ENCODE measurements at places on chromosomes 4 and X.
A peak's percentile ranks its signal among the peaks of the same experiment; 100 is the strongest.

DNA sequence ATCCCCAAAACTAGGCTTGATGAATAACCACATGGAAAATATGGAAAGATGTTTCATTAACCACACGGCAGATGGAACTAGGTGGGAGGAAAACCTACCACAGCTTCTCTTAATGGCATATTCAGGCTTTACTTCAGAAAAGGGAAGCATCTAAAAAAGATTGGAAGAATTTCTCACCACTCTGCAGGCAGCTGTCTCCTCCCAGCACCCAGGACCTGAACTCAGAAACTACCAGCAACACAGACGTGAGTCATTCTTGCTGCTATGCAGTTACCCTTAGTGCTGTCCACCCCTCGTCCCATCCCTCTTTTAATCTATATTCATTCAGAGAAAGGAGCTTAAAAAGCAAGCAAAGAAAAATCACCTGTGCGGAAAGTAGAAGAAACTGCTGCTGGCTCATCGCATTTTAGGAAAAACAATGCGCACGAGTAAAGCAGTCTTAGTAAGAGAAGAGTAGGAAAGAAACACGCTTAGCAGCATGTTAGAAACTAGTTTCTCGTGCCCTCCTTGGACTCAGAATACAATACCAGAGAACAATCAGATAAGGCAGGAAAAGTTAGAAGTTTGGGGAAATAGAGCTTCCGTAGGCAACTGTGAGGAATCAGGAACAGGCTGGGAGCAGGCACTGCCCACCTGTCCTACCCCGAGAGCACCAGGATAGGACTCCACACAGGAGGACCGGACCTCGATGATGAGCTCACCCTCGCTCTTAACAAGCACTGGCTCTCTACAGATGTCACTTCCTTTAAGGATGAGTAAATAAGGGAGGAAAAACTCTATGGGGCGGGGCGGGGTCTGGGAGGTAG lies 48.1 kb upstream of the ENPP6 start:
- peak overlapping the region; percentile 51 for H3K27ac ChIP-seq
- no peak for DNase-seq
- H3K36me3 ChIP-seq: no peaks in the 10 kb centered on the region

- no peak overlapping the region for H3K27ac ChIP-seq
- H3K4me1 ChIP-seq: no peaks in the 10 kb centered on the region
- peaks cover 3% of the 10 kb centered on the region for H3K27me3 ChIP-seq
- no peak overlapping the region for H3K4me3 ChIP-seq
- no peak for DNase-seq
Measured at GRCh38 chrX:22122510-22122909, 90.4 kb downstream of the PHEX start.

GRCh38 chr4:149247164-149247563 lies 568.5 kb downstream of the IQCM start:
- no peaks in the 10 kb centered on the region for H3K36me3 ChIP-seq
- no peaks in the 10 kb centered on the region for H3K27me3 ChIP-seq
- H3K27ac ChIP-seq: no peak overlapping the region
- H3K4me3 ChIP-seq: no peak overlapping the region

- no peaks in the 10 kb centered on the region for H3K27me3 ChIP-seq
- H3K36me3 ChIP-seq: no peaks in the 10 kb centered on the region
- H3K27ac ChIP-seq: no peak overlapping the region
- H3K4me3 ChIP-seq: no peak overlapping the region
- peak; percentile 46 for DNase-seq
Measured at GRCh38 chrX:151711154-151711553, 4.7 kb upstream of the FATE1 start.

DNA sequence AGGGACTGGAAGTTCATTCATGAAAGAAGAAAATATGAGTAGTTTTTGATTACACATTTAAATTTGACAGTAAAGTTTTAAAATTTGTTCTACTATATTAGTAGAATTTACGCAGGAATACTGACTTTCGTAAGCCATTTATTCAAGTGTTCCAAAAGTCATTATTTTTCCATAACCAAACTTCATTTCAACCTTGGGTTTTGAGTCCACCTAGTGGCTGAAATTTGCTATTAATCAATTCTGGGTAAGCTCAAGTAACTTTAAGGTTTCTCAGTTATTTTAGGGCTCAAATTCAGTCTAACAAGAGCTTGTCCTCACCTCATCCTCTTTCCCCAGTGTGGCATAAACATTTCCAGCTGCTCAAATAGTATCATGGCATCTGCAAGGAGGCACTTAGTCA lies 175.4 kb downstream of the SH3BGRL start:
- no peak for DNase-seq
- H3K27ac ChIP-seq: no peak overlapping the region
- no peaks in the 10 kb centered on the region for H3K36me3 ChIP-seq

GRCh38 chr4:8891646-8892555 lies 20.3 kb upstream of the HMX1 start:
- DNase-seq: no peak
- no peaks in the 10 kb centered on the region for H3K36me3 ChIP-seq
- H3K27me3 ChIP-seq: peaks cover 68% of the 10 kb centered on the region

- no peaks in the 10 kb centered on the region for H3K36me3 ChIP-seq
- no peak overlapping the region for H3K4me3 ChIP-seq
- H3K4me1 ChIP-seq: no peaks in the 10 kb centered on the region
- no peak for DNase-seq
Measured at GRCh38 chr4:126435491-126435890, 1120.7 kb downstream of the FAT4 start.

GRCh38 chr4:75069493-75070074 lies 136.7 kb downstream of the PARM1 start:
- H3K27ac ChIP-seq: no peak overlapping the region
- H3K27me3 ChIP-seq: no peaks in the 10 kb centered on the region
- no peak overlapping the region for H3K4me3 ChIP-seq
- no peak for DNase-seq

- DNase-seq: no peak
- H3K27ac ChIP-seq: no peak overlapping the region
- H3K27me3 ChIP-seq: peaks cover 24% of the 10 kb centered on the region
- H3K36me3 ChIP-seq: no peaks in the 10 kb centered on the region
Measured at GRCh38 chr4:569958-570667, 6.0 kb downstream of the TMEM271 start.

GRCh38 chr4:26813698-26814097 lies 46.9 kb upstream of the STIM2 start:
- no peaks in the 10 kb centered on the region for H3K36me3 ChIP-seq
- H3K27ac ChIP-seq: no peak overlapping the region
- peaks cover 19% of the 10 kb centered on the region for H3K4me1 ChIP-seq
- DNase-seq: no peak
- peaks cover 12% of the 10 kb centered on the region for H3K27me3 ChIP-seq

DNA sequence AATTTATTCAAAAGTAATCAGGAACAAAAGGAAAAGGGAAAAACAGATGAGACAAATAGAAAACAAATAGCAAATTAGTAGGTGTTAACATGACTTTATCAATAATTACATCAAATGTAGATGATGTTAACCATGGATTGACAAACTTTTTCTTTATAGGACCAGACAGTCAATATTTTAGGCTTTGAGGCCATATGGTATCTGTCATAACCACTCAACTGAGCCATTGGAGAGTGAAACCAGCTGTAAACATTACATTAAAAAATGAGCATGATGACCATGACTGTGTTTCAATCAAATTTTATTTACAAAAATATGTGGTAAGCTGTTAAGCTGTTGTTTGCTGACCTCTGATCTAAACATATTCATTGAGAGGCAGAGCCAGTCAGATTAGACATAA lies 118.5 kb upstream of the NWD2 start:
- H3K27me3 ChIP-seq: no peaks in the 10 kb centered on the region
- no peak overlapping the region for H3K4me3 ChIP-seq
- H3K27ac ChIP-seq: no peak overlapping the region
- H3K4me1 ChIP-seq: no peaks in the 10 kb centered on the region
- DNase-seq: no peak

GRCh38 chr4:90171491-90171890 lies 44.3 kb downstream of the CCSER1 start:
- no peaks in the 10 kb centered on the region for H3K4me1 ChIP-seq
- H3K4me3 ChIP-seq: no peak overlapping the region
- H3K36me3 ChIP-seq: no peaks in the 10 kb centered on the region

GRCh38 chr4:86968547-86968946 lies 33.7 kb downstream of the AFF1 start:
- H3K27ac ChIP-seq: no peak overlapping the region
- no peak overlapping the region for H3K4me3 ChIP-seq
- peaks cover 53% of the 10 kb centered on the region for H3K4me1 ChIP-seq
- no peaks in the 10 kb centered on the region for H3K27me3 ChIP-seq
- no peak for DNase-seq

DNA sequence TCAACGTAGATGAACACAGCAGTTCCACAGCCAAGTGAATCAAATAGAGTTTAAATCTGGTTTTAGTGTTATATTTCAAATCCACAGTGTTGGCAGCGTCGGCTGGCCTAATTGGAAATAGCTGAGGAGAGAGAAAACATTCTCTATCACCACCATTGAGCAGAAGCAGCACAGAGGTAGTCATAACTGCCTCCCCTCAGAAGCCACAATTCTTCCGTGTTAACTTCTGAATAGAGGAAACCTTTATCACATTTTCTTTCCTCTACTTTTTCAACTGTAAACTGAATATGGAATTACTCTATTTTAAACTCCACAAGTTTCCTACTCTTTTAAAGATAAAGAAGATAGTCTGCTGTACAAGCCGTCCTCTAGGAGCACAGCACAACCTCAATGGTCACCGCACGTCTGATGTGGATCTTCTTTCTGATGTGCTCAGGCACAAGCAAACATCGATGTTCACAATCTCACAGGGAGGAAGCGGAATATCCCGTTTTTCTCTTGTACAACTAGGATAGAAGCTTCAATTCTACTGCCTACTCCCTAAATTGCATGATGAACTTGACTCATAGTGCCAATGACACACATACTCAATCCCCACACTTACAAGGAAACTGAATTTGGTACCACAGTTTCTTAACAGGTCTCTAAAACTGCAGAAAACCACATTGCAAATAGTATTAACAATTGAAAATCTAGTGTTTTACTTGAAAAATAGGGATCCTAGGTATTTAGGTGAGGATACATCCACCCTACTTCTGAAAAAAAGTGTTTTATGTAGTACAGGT lies 217.8 kb upstream of the ETNPPL start:
- H3K4me3 ChIP-seq: no peak overlapping the region
- DNase-seq: no peak

- no peak for DNase-seq
- H3K4me3 ChIP-seq: peak overlapping the region; percentile 3
- H3K36me3 ChIP-seq: no peaks in the 10 kb centered on the region
- H3K27me3 ChIP-seq: no peaks in the 10 kb centered on the region
Measured at GRCh38 chr4:138405934-138406567, 163.9 kb upstream of the SLC7A11 start.

DNA sequence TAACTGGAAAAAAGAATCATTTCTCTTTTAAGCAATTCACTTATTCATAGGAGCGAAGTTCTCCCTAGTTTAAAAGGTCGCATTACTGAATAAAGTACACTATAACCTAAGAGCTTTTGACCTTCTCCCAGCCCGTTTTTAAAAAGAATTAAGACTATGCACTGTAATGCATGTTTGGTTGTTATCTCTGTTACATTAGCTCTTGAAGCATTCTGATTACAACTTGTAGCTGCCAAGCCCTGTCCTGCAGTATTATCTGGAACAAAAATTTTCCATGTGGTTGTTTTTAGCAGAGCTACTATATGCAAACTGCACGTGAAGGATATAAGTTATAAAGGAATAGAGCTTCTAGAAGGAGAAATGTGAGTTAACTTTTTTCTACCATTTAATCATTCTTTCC lies 8.1 kb downstream of the GAB1 start:
- no peaks in the 10 kb centered on the region for H3K36me3 ChIP-seq
- peaks cover 3% of the 10 kb centered on the region for H3K4me1 ChIP-seq
- no peak overlapping the region for H3K4me3 ChIP-seq
- DNase-seq: no peak

DNA sequence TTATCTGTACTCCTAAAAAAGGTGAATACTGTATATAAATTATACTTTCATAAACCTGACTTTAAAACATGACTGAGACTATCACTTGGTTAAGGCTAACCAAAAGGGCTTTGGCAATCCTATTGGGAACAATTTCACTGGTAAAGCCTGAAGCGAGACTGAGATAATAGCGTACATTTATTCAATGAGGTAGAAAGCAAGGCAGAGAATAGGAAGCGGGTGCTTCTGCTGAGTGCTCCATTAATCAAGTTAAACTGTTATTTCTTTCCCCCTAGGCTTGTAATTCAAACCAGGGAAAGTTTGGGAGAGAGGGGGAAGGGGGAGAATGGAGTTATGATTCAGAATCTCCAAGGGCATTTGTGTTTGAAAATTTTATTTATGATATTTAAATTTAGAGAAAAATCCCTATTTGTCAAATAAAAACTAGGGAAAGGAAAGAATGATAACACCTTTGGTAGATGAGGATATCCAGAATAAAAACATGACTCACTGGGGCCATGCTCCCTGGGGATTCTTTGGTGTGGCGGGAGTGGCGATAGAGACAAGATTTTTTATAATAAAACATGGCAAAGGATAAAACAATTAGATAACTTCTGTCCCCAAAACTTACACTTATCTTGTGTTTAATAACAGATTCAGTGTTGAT lies 34.6 kb upstream of the SORBS2 start:
- no peak for DNase-seq
- H3K27me3 ChIP-seq: no peaks in the 10 kb centered on the region
- H3K4me3 ChIP-seq: no peak overlapping the region

DNA sequence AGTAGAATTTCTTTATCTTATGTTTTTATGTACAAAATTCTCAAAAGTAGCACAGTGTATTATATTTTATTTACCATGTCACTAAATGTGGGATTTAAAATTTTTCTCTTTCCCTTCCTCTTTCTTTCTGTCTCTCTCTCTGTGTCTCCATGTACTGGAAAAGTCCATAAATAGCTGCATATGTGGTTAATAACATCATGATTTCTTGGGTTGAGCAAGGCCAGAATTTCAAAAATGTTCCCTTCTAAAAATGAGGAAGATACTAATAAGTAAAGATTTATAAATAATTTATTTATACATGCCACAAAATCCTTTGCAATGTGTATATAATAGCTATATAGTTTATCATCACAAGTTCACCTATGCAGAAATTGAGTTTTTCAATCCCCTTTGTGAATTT lies 29.1 kb upstream of the DKK2 start:
- no peak overlapping the region for H3K4me3 ChIP-seq
- no peaks in the 10 kb centered on the region for H3K27me3 ChIP-seq
- no peaks in the 10 kb centered on the region for H3K4me1 ChIP-seq
- H3K27ac ChIP-seq: no peak overlapping the region
- H3K36me3 ChIP-seq: no peaks in the 10 kb centered on the region
- no peak for DNase-seq
